ENCODE measurements at places on chromosomes 16 and 17. TPM values are rescaled to one million over a fixed set of nuclear protein-coding genes. Genes with fewer than 3 reads are reported as not detected.

Gene TP53TG3F
- total RNA-seq = not detected

GRCh38 chr16:71364133-71364681 is 5.7 kb downstream of the CALB2 start:
- DNase-seq = no peak

DNA sequence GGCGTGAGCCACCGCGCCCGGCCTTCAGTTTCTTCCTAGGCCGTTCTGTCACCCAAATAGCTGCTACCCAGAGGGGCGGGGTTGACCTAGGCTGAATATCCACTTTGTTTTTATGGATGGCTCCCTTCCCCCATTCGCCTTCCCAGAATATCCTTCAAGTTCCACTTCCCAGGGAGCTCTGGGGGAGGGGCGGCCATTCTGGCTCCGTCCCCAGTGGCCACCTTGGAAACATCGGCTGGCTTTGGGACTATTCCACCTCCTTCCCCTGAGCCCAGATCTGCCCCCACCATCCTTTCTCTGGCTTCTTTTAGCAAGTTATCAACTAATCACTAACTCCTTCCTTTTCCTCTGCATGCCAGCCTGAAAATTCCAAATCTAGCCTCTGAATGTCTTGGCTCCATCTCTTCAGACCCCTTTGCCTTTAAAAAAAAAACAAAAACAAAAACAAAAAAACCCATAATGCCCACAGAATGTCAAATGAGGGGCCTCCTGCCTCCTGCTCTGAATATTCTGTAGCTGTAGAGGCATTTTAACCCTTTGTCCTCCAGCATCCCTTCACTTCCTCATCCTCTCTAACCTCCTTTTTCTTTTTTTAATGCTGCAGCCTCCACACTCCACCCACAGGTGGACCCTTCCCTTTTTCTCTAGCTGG is 6.4 kb downstream of the ATP1B2 start:
- no peak for DNase-seq

DNA sequence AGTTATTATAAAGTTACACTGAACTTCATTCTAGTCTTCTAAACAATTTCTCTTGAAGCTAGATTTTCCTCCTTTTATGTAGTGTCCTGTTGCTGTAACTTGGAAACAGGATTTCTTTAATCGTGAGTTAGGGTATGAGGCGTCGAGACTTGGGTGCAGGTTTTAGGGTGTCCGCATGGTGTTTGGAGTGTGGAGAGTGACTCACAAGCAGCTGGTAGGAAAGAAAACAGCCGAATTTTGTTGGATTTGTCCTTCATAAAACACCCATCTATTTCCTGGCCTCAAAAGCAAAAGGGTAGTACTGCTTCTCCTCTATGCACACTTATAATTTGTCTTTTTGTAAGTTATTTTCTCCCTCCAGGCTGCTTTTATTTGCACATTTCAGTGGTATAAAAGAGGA is 1.6 kb downstream of the RPTOR start:
- no peak for DNase-seq

Gene CIITA
- 0.52 TPM for total RNA-seq

DNA sequence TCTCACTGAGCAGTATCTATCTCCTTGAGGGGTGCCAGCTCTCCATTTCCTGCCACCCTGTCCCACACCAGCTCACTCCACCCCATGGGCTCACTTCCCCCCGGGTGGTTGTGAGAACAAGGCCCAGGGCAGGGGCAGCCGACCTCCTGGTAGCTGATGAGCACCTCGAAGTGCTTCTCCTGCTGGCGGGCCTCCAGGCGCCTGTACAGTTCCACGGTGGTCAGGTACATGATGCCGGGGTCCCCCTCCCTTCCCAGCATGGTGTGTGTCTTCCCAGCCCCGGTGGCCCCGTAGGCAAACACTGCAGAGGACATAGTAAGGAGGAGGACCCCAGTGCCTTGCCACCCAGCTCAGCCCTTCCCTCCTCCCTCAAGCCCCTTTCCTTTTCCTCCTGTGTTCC is 12.5 kb downstream of the KIF18B start:
- DNase-seq = no peak

Gene HBA2
- not detected for total RNA-seq

DNA sequence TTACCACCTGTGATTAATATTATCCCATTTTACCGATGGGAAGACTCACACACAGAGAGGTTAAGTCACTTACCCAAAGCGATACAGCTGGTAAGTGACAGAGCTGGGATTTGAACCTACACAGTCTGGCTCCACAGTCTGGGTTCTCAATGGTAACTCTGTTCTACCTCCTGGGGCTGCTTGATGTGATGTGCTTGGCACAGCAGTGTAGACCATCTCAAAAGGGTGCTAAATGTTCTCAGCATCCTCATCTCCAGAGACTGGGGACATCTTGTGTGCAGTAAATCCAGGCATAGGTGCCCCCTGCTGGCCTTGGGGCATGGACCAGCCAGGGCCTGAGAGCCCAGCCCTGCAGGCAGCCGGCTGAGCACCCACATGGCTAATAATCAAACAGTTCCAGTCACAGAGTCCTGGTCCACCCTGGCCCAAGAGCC is 15.4 kb upstream of the KATNB1 start:
- no peak for DNase-seq

GRCh38 chr17:56171186-56171959 is 18.1 kb downstream of the ANKFN1 start:
- DNase-seq = no peak

DNA sequence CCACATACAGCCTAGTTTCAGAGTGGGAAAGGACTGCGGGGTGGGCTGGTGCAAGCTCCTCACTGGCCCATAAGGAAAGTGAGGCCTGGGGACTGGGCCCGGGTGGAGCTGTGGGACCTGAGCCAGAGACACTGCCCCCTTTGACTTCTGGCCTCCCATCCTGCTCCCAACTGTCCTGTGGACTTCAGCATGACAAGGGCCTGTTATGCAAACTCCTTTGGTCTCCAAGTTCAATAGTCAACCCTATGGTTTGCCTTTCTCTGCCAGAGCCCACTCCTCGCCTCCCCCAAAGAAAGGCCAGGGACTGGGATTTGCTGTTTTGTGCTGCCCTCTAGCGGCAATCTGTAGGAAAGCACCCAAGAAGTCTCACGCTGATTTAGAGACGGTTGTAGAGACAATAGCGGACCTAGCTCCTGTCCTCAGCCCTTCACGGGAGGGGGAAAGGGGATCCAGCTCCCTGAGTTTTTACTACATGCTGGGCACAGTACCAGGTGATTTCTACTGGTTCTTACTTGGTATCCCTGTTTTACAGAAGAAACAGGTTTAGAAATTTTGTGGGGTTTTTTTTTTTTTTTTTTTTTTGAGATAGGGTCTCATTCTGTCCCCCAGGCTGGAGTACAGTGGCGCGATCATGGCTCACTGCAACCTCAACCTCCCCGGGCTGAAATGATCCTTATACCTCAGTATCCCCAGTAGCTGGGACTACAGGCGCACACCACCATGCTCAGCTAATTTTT is 1.2 kb upstream of the TLCD3B start:
- DNase-seq = peak; percentile 71

DNA sequence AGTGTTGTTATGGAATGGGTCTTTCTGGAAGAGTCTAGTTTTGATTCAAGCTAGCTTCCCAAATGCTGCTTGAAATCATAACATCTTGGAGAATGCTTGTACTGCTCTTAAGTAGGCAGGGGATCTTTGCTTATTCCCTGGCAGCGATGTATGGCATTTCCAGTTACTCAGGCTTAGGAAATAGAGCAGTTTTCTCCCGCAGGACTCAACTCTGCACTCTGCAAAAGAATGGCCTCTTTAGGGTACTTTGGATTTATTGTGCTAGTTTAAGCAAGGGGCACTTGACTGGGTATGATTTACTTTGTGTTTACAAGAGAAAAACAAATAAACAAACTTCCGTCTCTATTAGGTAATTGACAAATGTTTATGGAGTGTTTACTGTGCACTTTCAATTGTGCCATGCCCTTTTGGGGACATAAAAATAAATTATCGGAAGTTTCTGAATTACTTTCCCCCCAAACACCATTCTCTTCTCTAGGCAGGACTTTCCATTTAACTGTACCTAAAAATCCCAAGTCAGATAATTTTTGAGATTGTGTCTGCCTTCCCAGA is 164.0 kb downstream of the MAP2K6 start:
- no peak for DNase-seq

- no peak for DNase-seq
These were observed 14.9 kb downstream of the USP7 start for GRCh38 chr16:8948831-8949230.

DNA sequence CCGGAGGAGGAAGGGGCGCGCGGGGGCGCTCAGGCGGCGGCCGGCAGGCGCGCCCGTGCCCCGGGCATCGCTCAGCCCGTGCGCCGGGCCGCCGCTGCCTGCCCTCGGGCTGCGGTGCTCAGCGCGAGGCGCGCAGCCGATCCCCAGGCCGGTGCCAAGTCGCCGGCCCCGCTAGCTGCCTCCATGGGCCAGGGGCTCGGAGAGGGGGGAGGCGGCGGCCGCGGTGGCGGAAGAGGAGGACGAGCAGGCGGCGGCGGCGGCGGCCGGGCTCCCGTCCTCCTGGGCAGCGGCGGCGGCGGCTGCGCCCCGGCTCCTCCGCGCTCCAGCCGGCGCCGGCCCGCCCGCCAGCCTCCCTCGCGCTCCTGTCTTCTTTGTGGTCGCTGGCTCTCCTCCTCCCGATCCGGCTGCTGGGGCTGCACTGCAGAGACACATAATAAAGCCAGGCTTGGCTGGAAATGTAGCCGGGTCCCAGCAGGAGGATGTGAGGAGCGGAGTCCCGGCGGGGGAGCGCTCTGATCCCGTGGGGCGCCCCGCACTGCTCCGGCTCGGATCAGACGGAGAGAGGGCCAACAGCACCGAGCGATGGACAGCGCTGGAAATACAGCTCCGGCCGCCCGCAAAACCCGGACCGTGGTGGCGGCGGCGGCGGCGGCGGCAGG is 889 bp upstream of the ZNF423 start:
- DNase-seq = no peak

- no peak for DNase-seq
These were observed 10.3 kb downstream of the TPSG1 start for GRCh38 chr16:1214719-1215118.

Gene AOC3
- total RNA-seq = 5.0 TPM

- DNase-seq = peak; percentile 30
These were observed 16.6 kb downstream of the SARM1 start for GRCh38 chr17:28388106-28388505.

DNA sequence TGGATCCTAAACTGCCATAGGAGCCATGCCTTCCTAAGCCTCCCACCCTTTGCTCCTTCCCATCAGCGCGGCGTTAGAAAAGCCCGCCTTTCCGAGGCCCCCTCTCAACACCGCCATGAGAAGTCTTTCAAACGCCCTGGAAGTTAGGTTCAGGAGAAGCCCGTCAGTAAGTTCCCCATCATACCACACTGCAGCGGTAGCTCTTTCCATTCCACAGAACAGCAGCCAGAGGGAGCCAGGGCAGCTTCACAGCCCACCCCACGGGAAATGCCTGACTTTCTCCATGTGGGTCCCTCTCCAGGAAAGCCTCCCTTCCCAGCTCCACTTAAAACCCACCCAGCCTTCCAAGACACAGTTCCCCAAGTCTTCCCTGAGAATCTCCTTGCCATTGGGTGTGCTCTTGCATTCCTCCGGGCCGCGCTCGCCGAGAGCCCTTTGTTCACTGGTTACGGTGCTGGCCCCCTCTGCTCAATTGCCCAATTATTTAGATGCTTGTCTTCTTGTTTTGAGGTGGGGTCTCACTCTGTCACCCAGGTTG is 28.7 kb downstream of the KIAA0513 start:
- no peak for DNase-seq

- no peak for DNase-seq
These were observed 693.0 kb upstream of the SOX9 start for GRCh38 chr17:71427801-71428200.
